Mesenteric fat pad (tissue), 1 donor: ENCODE measurements at places on chromosomes 13 and 19. TPM values are rescaled to one million over a fixed set of nuclear protein-coding genes. Genes with fewer than 3 reads are reported as not detected.

- DNase-seq = no peak
Observed at GRCh38 chr13:22903925-22904324, 276.9 kb upstream of the SGCG start.

DNA sequence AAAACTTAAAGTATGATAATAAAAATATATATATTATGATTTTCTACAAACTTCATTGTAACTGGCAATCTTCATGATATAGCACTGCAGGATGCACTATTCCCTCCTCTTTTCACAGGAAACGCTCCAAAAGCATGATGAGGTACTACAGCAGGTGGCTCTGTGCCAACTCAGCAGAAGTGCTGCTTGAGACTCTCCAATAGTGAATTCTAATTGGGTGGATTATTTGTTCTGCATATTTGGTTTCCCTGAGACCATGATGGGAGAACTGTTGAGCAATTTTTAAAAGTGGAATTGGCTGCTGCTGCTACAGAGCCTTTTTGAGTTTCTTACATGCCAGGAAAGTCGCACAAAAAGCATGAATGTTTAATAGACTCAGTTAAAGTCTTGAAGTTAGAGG, 1782.4 kb upstream of the PCDH20 start:
- no peak for DNase-seq

GRCh38 chr13:113625965-113626721, 31.9 kb downstream of the ATP4B start:
- DNase-seq = no peak

DNA sequence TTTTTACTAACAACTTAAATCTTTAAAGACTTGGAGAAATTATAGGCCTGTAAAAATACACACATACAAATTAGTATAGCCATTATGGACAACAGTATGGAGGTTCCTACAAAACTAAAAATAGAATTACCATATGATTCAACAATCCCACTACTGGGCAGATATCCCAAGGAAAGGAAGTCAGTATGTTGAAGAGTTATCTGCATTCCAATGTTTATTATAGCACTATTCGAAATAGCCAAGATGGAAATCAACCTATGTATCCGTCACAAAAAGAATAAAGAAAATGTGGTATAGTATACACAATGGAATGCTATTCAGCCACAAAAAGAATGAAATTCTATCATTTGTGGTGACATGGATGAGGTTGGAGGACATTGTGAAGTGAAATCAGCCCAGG, 37.2 kb downstream of the SLITRK1 start:
- DNase-seq = no peak

GRCh38 chr19:37303591-37304171, 67.2 kb upstream of the ZNF527 start:
- DNase-seq = peak; percentile 84

The CRX gene
- not detected for total RNA-seq

The GPR12 gene
- not detected for total RNA-seq

The SH2D3A gene
- 0.55 TPM for total RNA-seq

The EPSTI1 gene
- 18.2 TPM for total RNA-seq
